ENCODE measurements at places on chromosomes 5 and 9.

- DNase-seq = no peak
These were observed 105.4 kb downstream of the DAPK1 start for GRCh38 chr9:87602933-87603643.

- no peak for DNase-seq
These were observed 187.7 kb upstream of the RGMB start for GRCh38 chr5:98585661-98586310.

- peak; percentile 48 for DNase-seq
These were observed 297.6 kb downstream of the NTRK2 start for GRCh38 chr9:84966876-84967830.

DNA sequence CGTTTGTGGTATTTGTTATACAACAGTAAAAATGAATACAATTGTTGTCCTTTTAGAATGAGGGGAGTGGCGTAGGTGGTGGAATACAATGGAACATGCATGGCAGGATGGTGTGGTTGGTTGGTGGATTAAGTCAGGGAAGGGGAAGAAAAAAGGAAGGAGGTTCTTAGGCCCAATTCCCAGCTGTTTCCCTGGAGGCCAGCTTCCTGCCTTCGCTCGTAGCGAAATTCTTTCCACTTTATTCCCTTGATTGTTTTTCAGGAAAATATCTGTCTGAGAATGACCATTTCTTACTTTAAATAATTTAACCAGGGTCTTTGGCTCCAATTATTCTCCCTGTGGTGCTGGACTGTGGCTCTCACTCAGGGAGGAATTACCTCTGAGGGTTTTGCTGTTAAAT, 24.1 kb upstream of the DMAC1 start:
- DNase-seq = no peak

GRCh38 chr5:6349387-6349786, 29.0 kb downstream of the MED10 start:
- no peak for DNase-seq

- no peak for DNase-seq
These were observed 64.8 kb downstream of the COL27A1 start for GRCh38 chr9:114220061-114220541.

DNA sequence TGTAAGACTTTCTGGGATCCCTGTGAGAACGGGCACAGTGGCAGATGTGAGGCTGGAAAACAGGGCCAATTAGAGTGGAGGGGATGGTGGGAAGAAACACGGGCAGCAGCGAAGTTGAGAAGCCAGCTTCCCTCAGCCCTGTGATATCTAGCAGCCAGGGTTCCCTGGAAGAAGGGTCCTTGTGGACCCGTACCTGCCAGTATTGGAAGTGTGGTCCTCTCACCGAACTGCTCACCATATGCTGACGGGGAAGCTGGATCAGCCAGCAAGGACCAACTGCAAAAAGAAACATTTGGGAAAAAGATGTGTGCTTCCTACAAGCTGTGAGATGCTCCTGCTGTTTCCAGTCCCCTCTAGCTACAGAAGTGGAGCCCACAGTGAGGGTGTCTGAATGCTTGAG, 13.6 kb downstream of the CKMT2 start:
- DNase-seq = no peak

GRCh38 chr9:130459941-130460669, 15.3 kb downstream of the ASS1 start:
- no peak for DNase-seq

- DNase-seq = no peak
These were observed at the start of gene GABRA6 for GRCh38 chr5:161685461-161685860. Gene GABRA6, plus strand, starts transcription at chr5:161685721. Its CDS starts 269 bp downstream, at chr5:161685990.
